Uterine smooth muscle cell (primary cell): ENCODE measurements at places on chromosomes 4 and X. TPM values are rescaled to one million over a fixed set of nuclear protein-coding genes. Genes with fewer than 3 reads are reported as not detected.

Gene GCNA
- 1.9 and 2.9 TPM in 2 replicates for total RNA-seq

Gene PAGE2
- not detected in 2 replicates for total RNA-seq

Gene GBA3
- total RNA-seq, result under 0.01 TPM in 1 of 2 replicates, not detected in the other

Gene C1QTNF7
- 0.12 and 0.33 TPM in 2 replicates for total RNA-seq

Gene STATH
- not detected in 2 replicates for total RNA-seq

Gene ZCCHC12
- total RNA-seq, result under 0.01 and 0.12 TPM in 2 replicates

Gene GSX2
- total RNA-seq, result 0.12 TPM in 1 of 2 replicates, not detected in the other
